ENCODE measurements at places on chromosomes 5 and 9.

- DNase-seq, result no peak
These were observed 389.2 kb downstream of the MAT2B start for GRCh38 chr5:163894645-163895044.

DNA sequence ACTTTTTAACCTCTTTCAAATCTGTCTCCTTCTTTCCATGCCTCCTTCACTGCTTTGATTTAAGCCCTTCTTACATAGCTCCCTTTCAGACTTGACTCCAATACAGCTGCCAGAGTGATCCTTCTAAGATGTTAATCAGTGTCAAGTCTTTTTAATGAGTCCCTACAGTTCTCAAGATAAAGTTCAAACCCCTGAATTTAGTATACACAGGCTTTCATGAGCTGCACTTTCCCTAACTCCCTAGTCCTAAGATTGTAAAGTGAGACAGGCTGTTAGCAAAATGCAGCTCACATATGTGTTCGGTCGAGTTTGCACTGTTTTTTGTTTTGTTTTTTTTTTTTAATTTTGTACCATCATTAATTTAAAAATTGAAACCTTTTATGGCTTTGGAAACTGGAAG is 190.4 kb upstream of the VCAN start:
- no peak for DNase-seq

DNA sequence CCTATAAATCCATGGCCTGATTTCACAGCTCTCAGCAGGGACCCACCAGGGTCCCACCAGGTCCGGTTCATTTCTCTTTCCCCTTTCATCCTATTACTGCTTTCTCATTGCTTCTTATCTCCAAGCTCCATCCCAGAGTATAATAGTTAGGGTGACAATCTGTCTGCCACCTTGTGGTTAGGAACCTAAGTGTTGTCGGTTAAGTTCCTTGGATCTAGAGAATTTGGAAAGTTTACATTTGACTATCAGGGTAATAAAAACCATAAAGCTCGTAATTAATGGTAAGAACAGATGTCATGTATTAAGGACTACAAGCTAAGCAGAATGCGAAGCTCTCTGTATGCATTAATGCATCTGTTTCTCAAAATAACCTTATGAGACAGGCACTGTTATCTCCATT is 259.1 kb downstream of the SH3GL2 start:
- DNase-seq, result no peak

DNA sequence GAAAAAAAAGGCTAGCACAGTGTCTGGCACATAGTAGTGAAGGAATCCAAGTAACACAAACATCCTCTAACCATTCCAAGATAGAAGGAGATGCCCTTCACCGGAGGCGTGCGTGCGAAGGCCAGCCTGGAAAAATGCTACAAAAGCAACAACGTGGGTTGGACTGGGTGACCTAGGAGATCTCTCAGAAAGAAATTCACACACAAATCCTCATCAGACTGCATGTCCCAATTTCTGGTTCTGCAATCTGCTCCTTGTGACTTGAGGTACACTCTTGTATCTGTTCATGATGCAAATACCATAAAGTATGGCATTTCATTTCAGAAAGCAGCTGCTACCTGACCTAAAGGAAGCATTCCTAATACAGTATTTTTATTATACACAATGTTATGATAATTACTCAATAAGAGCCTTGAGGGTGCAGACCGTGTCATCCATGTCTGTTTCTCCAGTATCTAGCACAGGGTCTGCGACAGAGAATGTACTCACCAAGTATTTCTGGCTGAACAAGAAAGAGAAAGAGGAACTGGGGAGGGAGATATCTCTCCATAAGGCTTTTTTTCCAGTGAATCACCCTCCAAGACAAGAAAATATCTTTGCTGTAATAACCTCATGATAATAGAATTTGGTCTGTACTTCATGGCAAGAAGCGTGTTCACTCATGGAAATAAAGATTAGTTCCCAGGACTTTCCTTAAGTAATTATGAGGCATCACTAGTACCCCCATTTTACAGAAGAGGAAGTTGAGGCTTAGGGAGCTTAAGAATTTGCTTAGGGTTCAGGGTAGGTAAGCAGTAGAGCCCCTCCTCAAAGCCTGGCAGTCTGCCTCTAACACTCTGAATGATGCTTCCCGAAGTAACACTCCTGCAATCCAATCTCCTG is 138.3 kb downstream of the CDK5RAP2 start:
- DNase-seq, result no peak

DNA sequence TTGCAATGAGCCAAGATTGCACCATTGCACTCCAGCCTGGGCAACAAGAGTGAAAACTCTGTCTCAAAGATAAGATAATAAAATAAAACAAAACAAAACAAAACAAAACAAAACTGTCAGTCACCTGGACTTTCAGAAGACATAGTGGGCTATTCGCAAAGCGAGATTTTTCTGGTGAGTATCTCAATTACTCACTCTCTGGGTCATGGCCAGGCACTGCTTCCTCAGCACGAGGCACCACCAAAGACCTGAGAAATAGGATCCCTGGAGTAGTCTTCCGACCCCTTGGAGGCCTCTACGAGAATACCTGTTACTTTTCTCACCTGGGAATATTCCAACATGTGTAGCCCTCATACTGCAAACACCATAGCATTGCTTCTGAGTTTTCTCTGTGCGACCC is 201.7 kb upstream of the ZNF618 start:
- no peak for DNase-seq

DNA sequence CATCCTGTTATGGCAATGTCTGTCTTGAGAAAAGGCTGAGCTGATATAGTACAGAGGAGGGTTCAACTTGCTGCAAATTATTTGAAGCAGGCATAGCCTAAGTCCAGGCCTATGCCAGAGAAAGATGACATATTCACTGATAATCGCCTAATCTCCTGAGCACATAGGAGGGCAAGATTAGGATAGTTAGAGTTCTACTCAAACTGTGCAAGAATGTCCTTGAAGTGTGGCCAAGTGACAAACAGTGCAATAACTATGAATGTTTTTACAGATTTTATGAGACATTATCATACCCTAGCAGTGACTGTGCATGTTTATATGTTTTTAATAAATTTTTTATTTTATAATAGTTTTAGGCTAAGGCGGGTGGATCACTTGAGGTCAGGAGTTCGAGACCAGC is 96.2 kb downstream of the TSSK1B start:
- no peak for DNase-seq

DNA sequence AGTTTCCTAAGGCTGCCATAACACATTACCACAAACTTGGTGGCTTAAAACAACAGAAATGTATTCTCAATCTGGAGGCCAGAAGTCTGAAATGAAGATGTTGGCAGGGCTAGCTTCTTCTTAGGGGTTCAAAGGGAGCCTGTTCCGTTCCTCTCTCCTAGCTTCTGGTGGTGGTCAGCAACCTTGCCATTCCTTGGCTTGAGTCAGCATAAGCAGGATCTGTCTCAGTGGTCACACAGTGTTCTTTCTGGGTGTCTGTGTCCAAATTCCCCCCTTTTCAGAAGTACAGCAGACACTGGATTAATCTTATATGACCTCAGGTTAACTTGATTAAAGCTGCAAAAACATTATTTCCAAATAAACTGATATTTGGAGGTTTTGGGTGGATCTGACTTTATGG is 2.1 kb upstream of the OSMR start:
- DNase-seq, result no peak

- no peak for DNase-seq
These were observed 17.2 kb downstream of the ERCC6L2 start for GRCh38 chr9:95892690-95893089.

GRCh38 chr5:132313961-132314432 is 19.8 kb downstream of the SLC22A4 start:
- no peak for DNase-seq

DNA sequence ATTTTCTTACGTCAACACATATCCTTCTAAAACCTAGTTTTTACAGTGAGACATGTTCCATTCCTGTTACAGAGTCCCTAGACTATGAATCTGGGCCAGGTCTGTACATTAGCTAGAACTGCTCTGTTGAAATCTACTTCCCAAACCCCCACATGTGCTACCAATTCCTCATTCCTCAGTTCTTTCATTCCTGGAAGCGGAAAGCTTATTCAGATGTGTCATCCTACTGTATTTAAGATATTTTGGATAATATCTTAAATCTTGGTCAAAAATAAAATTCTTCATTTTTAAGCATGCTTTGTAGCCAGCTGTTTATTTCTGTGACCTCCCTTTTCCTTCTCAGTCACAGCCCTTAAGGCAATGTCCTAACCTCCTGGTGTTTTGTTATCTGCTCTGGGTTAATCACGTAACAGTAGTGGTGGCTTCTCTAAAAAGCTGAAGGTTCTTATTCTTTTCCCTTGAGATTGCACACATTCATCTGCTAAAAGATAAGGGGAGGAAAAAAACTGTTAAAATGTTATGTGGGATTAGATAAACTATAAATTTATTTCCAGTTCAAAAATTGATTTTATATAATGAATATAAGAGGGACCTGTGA is 35.6 kb downstream of the GLRX start:
- no peak for DNase-seq

DNA sequence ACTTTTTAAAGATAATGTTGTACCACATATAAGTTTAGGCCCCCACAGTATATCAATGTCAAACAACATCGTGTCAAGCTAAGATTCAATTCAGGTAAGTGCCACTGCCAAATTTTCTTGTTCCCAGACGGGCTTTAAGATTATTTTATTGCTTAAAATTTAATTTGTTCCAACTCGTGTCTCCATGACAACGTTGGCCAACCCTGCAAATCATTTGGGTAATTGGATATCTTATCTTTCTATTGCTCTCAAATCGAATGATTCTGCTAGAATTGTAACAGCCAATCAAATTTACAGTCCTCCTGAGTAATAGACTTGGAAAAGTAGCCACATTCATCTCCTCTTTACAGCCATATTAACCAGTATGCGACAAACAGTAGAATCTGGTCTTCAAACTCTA is 19.5 kb downstream of the TLE1 start:
- no peak for DNase-seq

DNA sequence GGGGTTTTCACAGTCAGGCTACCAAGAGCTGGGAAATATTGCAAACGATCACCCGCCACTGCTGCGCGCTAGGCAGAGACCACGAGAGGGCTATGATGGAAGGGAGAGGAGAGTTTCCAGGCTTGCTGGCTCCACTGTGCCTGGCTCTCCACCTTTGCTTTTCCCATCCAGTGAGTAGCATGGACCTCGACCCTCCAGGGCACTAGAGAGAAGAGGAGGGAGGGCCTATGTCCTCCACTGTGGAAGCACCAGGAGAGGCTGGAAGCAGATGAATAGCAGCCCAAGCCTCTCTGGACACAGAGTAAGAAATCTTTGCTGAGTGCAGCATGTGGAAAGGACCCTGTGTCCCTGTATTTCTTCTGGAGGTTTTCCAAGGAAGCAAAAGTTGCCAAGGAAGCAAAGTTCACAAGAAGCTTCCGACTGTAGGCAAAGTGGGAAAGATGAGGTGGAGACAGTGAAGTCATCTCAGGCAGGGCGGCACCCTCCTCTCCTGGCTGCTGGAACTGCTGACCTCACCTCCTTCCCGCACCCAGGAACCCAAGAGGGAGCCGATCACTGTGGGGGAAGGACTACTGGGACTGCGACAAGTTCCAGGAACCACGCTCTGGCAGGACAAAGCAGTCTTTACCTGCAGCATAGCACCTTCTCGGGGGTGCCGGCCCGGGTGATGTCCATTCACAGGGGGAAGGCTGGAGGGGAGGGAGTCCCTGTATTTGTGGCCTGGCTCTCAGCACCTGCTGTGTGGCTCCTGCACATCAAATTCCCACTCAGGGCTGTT is 79.6 kb downstream of the CSNK1A1 start:
- DNase-seq, result no peak

DNA sequence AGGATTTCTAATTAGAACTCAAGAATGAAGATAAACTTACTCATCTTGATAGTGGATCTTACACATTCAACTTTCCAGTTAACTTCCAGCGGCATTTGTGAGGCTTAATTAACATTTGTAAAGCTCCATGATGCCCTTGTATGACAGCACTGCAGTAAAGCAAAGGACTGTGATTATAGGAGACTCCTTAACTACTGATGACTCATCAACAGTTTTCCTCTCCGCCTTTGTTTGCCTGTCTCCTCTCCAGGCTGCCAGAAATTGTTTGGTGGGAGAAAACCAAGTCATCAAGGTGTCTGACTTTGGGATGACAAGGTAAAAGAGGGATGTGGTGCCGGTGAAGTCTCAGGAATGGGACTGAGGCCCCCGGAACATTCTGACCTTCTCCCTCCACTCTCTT is 20.4 kb upstream of the CYFIP2 start:
- DNase-seq, result no peak

DNA sequence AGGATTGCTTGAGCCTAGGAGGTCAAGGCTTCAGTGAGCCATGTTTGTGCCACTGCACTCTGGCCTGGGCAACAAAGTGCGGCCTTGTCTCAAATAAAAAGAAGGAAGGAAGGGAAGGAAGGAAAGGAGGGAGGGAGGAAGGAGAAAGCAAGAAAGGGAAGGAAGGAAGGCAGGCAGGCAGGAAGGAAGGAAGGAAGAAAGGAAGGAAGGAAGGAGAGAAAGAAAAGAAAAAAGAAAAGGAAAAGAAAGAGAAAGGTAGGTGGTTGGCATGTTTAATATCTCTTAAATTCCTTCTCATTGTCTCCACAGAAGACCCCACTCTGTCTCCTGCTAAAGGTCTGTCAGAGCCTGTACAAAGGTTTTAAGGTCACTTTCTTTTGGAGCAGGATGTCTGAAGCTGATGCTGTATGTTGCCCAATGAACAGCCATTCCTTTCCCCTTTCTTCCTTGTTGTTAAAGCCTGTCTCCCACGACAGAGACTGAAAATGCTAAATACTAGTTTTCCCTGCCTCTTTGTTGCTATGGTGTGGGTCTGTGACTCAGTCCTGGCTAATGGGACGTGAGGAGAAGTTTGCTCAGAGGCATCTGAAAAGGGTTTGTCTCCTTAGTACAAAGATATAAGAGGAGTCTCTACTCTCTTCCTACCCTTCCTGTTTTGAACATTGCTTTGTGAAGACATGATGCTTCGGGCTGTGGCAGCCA is 213.3 kb downstream of the PCSK1 start:
- no peak for DNase-seq

- no peak for DNase-seq
These were observed 433.6 kb upstream of the ADAMTSL1 start for GRCh38 chr9:18040327-18040726.

DNA sequence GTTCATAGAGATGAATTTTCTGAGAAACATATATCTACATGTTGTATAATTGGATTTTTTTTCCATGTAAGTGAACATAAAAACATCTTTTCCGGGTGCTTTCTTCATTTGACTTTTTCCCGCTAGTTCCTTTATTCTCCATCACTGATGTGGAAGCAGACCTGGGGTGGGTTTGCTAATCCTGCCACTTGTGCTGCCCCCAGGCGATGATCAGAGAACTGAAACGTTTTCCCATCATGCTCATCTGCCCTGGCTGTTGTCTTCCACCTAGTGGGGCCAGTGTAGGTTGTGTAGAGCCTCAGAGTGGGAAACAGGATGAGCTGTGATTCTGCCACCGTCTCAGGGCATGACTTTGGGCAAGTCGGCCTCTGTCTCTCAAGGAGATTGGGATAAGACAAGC is 34.2 kb upstream of the TGFBR1 start:
- DNase-seq, result no peak

GRCh38 chr5:132203464-132203818 is 24.2 kb downstream of the P4HA2 start:
- DNase-seq, result peak; percentile 7

- DNase-seq, result no peak
These were observed 51.1 kb downstream of the MPDZ start for GRCh38 chr9:13228431-13228830.

- no peak for DNase-seq
These were observed 1876.0 kb upstream of the C9orf72 start for GRCh38 chr9:29449306-29449705.
